ENCODE measurements at places on chromosomes 3 and 15.

GRCh38 chr15:26722621-26723160 lies 50.2 kb downstream of the GABRB3 start:
- no peak for DNase-seq

DNA sequence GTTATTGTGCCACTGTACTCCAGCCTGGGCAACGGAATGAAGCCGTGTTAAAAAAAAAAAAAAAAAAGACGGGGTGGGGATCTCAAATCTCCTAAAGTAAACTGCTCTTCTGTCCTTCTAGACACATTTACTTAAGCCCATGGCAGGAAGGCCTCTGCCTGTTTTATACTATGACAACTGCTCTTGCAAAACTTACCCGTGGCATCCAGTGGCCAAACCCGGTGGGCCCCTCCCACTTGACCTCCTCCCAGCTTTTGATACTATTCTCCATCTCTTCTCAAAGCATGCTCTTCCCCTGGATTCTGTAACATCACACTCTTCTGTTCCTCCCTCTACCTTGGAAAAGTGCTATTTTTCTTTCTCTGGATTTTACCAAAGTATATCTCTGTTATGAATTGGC lies 112.2 kb downstream of the RFTN1 start:
- DNase-seq, result no peak

- DNase-seq, result no peak
Measured at GRCh38 chr3:5010140-5010539, 30.9 kb downstream of the BHLHE40 start.

DNA sequence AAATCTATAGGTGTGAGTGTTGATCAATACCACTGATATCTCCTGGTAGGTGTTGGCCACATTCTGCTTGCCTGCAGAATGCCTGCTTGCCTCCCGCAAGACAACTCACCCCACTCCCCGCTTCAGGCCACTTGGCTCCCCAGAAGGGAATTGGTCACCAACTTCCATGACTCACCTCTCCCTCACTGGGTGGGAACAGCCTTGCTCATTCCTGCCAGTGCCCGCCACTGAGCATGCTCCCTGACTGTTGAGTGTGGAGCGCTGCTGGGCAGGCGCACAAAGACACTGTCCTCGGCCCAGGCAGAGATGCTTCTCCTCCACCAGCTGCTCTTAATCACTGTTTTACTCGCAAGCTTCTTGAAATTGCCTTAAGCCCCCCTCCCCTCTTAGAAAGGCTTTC lies 57.3 kb upstream of the PPP2R3A start:
- no peak for DNase-seq

GRCh38 chr15:24861014-24861690 lies 93.6 kb upstream of the SNRPN start:
- DNase-seq, result no peak
